Amygdala (tissue), 56 donors: ENCODE measurements at places on chromosomes 2 and 18.

- no peak for DNase-seq
These were observed 9.7 kb upstream of the DNAJB2 start for GRCh38 chr2:219269362-219270054.

DNA sequence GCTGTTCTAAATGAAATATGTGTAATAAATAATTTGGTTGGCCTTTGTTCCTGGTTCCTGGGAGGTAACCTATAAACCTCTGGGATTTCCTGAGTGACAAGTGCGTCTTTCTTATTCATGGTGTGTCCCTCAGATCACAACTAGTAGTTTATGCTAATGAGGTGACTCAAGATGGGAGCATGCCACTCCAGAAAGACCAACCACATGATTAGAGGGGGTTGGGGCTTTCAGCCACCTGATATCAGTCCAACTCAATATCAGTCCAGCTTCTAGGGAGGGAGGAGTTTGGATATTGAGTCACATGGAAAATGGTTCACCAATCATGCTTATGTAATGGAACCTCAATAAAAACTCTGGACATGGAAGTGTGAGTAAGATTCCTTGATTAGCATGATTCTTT lies 96.6 kb downstream of the QPCT start:
- DNase-seq = no peak

DNA sequence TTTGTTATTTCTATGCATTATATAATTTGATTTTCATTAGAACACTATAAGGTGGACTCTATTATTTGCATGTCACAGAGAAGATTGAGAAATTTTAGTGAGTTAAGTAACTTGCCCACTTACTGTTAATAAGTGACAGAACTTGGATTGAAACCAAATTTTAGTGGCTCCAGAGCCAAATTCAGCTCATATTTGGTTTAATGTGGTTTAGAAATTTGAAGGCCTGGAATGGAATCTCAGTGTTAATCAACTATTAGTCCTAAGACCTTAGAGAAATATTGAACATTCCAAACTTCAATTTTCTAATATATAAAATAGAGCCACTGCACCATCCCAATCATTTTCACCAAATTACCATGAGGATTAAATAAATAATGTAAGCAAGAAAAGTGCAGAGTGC lies 281.6 kb downstream of the ZNF385B start:
- DNase-seq = no peak

- DNase-seq = no peak
These were observed 165.2 kb downstream of the SH3BP4 start for GRCh38 chr2:235116885-235117492.
